ENCODE measurements at places on chromosomes 1 and 21. TPM values are rescaled to one million over a fixed set of nuclear protein-coding genes. Genes with fewer than 3 reads are reported as not detected.

Gene TESK2
- 3.1 TPM for total RNA-seq

Gene CYP4Z1
- total RNA-seq, result 0.07 TPM

Gene SERINC2
- 182 TPM for total RNA-seq

Gene OR2L5
- total RNA-seq, result not detected

Gene RIPPLY3
- total RNA-seq, result under 0.01 TPM

Gene LIPI
- total RNA-seq, result not detected

Gene OR2M3
- not detected for total RNA-seq

Data from nasal cavity respiratory epithelium epithelial cell of viscerocranial mucosa (primary cell).